Esophagus muscularis mucosa (tissue), 4 donors: ENCODE measurements at places on chromosomes 11 and 22. TPM values are rescaled to one million over a fixed set of nuclear protein-coding genes. Genes with fewer than 3 reads are reported as not detected.

DNA sequence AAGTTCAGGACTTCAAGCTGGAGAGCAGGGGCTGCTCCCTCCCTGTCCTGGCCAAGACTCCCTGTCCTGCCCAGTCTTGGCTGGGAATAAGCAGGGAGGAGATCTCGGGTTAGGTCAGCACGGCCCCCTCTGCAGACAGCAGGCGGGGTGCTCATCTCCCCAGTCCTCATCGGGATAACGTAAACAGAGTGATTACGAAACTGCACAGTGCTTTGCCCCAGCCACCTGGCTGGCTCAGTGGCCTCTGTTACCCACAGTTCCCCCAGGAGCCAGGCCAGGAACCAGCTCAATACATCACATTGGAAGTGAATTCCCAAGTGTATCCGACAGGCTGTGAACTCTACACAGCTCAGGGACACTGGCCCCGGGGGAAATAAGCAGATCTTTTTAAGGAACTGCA, 42.7 kb upstream of the KCNJ11 start:
- H3K36me3 ChIP-seq: no peaks in the 10 kb centered on the region
- no peak overlapping the region for H3K4me3 ChIP-seq
- H3K4me1 ChIP-seq: peaks cover 5% of the 10 kb centered on the region

GRCh38 chr11:74696939-74697675, 34.1 kb downstream of the CHRDL2 start:
- H3K4me1 ChIP-seq: peaks cover 50% of the 10 kb centered on the region
- peak overlapping the region; percentile 89 for H3K27ac ChIP-seq
- DNase-seq: peak; percentile 96
- H3K4me3 ChIP-seq: peak overlapping the region; percentile 30
- no peaks in the 10 kb centered on the region for H3K27me3 ChIP-seq

- no peak for DNase-seq
- no peak overlapping the region for H3K27ac ChIP-seq
- peaks cover 68% of the 10 kb centered on the region for H3K4me1 ChIP-seq
- H3K4me3 ChIP-seq: no peak overlapping the region
- no peaks in the 10 kb centered on the region for H3K27me3 ChIP-seq
Measured at GRCh38 chr11:34351687-34352469, 5.9 kb downstream of the ABTB2 start.

GRCh38 chr11:134066943-134067885, 1.7 kb upstream of the JAM3 start:
- H3K27ac ChIP-seq: no peak overlapping the region
- no peaks in the 10 kb centered on the region for H3K36me3 ChIP-seq
- no peaks in the 10 kb centered on the region for H3K27me3 ChIP-seq
- H3K4me3 ChIP-seq: no peak overlapping the region
- peaks cover 32% of the 10 kb centered on the region for H3K4me1 ChIP-seq

GRCh38 chr11:2742611-2743426, 43.0 kb upstream of the KCNQ1OT1 start:
- no peaks in the 10 kb centered on the region for H3K27me3 ChIP-seq
- H3K4me3 ChIP-seq: no peak overlapping the region
- no peaks in the 10 kb centered on the region for H3K36me3 ChIP-seq
- no peak for DNase-seq

DNA sequence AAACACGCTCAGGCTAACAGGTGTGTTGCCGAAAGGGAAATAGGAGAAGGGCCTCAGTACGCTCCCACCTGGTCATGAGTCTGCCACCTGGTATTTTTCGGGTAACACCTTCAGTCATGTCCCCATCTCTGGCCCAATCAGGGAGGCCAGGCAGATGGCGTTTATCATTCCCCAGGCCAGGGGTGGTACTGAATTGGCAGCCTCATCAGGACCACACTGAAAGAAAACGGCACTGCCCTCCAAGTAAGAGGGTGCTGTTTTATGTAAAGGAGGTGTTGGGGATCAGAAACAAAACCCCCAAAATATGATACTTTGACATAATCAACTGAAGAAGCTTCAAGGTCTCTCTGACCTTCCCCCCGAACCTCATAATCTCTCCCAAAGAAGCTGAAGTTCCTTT, 58.9 kb downstream of the RCN1 start:
- peak; percentile 80 for DNase-seq
- no peak overlapping the region for H3K4me3 ChIP-seq
- H3K36me3 ChIP-seq: no peaks in the 10 kb centered on the region
- no peaks in the 10 kb centered on the region for H3K27me3 ChIP-seq

- H3K27ac ChIP-seq: no peak overlapping the region
- no peak for DNase-seq
- peaks cover 11% of the 10 kb centered on the region for H3K4me1 ChIP-seq
- no peaks in the 10 kb centered on the region for H3K27me3 ChIP-seq
Measured at GRCh38 chr11:114478768-114479167, 39.5 kb downstream of the REXO2 start.

DNA sequence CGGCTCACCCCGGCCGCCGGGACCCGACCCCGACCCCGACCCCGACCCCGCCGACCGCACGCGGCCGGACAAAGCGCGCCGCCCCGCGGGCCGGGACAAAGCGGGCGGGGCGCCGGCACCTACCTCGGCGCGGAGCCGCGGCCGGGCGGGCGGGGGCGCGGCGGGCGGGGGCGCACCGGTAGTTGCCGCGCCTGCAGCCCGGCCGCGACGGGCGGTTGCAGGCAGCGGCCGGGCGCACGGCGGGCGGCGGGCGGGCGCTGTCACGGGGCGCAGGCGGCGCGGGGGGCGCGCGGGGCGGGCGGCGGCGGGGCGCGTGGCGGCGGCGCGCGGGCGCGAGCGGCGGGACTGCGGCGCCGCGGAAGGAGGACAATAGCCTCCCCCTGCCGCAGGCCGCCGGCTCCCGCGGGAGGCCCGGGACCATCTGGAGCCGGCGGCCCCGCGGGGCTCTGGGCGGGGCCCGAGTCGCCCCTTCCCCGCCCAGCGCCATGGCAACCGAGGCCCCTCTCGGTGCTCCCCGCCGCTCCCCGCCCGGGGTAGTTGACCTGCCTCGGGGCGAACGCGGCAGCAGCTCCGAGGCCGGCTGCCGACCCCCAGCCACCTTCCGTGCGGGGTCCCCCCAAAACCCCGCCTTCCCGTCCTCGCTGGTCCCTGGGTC, 851 bp downstream of the SPTBN2 start:
- no peak for DNase-seq
- no peaks in the 10 kb centered on the region for H3K27me3 ChIP-seq
- H3K4me3 ChIP-seq: peak overlapping the region; percentile 81
- H3K4me1 ChIP-seq: peaks cover 19% of the 10 kb centered on the region
- H3K27ac ChIP-seq: no peak overlapping the region
- H3K36me3 ChIP-seq: no peaks in the 10 kb centered on the region

DNA sequence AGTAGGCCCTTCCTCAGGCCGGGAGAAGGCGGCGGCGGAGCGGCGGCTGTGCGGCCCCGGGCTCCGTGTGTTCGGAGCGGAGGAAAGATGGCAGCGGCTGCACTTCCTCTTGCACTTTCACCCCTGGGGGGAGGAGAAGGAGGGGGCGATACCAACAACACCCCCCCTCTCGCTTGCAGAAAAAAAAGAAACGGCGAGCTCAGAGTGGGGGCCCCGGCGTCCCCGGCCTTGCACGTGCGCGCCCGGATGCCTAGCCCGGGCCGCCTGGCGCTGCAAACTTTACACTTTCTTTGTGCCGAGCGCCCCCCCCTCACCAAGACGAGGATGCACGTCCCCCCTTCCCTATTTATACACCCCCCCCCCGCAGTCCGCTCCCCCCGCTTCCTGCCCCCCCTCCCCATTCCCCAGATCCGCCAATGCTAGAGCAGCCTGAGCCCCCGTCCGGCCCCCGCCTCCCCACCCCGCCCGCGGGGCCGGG, at the start of gene PATZ1:
PATZ1 (minus strand) TSS at position 92 of the 478 bp plus-strand sequence. CDS start 744 bp downstream, outside the sequence.
- H3K4me3 ChIP-seq: peak within 1 kb of the TSS; percentile 69
- H3K27ac ChIP-seq: peak within 1 kb of the TSS; percentile 82
- no peaks in the 10 kb centered on the region for H3K27me3 ChIP-seq

DNA sequence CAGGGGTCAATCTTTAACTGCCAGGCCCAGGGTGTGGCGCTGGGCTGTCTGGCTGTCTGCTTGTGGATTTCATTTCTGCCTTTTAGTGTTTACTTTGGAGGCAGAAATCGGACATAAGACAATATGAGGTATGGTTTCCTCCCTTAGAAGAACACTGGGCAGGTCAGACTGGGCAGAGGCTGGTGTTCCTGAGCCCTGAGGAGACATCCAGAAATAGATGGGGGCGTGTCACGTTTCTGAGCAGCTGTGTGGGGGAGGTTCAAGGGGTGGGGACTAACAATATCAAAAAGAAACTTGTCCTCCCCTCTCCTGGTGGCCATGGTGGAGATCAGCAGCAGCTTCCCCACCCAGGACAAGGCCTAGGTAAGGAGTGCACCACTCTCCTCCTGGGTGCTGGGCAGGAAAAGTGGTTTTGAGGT, at the start of gene ART1:
ART1 (plus strand) TSS at position 312 of the 419 bp plus-strand sequence. CDS start 14,086 bp downstream, outside the sequence.
- H3K27ac ChIP-seq: no peak within 1 kb of the TSS
- H3K4me3 ChIP-seq: no peak within 1 kb of the TSS
- H3K36me3 ChIP-seq: no peaks in the 10 kb centered on the region
- no peaks in the 10 kb centered on the region for H3K27me3 ChIP-seq
- no peak for DNase-seq

GRCh38 chr11:119445850-119446249, 22.9 kb upstream of the THY1 start:
- H3K36me3 ChIP-seq: no peaks in the 10 kb centered on the region
- H3K4me1 ChIP-seq: peaks cover 19% of the 10 kb centered on the region
- H3K4me3 ChIP-seq: no peak overlapping the region
- no peak overlapping the region for H3K27ac ChIP-seq

DNA sequence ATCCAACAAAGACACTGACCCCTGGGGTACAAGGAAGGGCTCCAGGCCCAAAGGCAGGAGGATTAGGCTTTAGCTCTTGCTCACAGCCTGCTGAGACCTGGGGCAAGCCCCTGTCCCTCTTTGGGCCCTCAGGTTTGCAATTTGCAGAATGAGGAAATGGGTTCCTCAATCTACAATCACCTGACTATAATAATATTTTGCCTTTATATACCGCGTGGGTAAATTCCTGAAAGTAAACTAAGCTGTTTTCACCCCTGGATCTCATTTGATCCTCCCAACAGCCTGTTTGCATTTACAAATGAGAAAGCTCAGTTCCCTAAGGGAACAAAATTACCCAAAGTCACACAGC, 797 bp downstream of the STARD10 start:
- H3K27me3 ChIP-seq: no peaks in the 10 kb centered on the region
- no peak for DNase-seq
- H3K27ac ChIP-seq: peak overlapping the region; percentile 87

- no peak overlapping the region for H3K27ac ChIP-seq
- no peaks in the 10 kb centered on the region for H3K36me3 ChIP-seq
- no peak for DNase-seq
- H3K27me3 ChIP-seq: no peaks in the 10 kb centered on the region
- H3K4me3 ChIP-seq: no peak overlapping the region
Measured at GRCh38 chr11:11334607-11335006, 18.4 kb downstream of the CSNK2A3 start.

GRCh38 chr22:39721206-39722031, 150.9 kb downstream of the CACNA1I start:
- H3K27me3 ChIP-seq: peaks cover 50% of the 10 kb centered on the region
- H3K36me3 ChIP-seq: no peaks in the 10 kb centered on the region
- no peaks in the 10 kb centered on the region for H3K4me1 ChIP-seq
- H3K27ac ChIP-seq: no peak overlapping the region
- H3K4me3 ChIP-seq: no peak overlapping the region

The YPEL4 gene
- 0.50 TPM for total RNA-seq

The KDM4E gene
- not detected for total RNA-seq

The LIF gene
- 0.19 TPM for total RNA-seq

The TP53I11 gene
- total RNA-seq: 64.8 TPM

The GDPD4 gene
- total RNA-seq: not detected

The SEC14L2 gene
- total RNA-seq: 11.6 TPM

The SLC25A18 gene
- total RNA-seq: 2.2 TPM
